SK-N-DZ (cell line): ENCODE measurements at places on chromosomes 4 and X.

DNA sequence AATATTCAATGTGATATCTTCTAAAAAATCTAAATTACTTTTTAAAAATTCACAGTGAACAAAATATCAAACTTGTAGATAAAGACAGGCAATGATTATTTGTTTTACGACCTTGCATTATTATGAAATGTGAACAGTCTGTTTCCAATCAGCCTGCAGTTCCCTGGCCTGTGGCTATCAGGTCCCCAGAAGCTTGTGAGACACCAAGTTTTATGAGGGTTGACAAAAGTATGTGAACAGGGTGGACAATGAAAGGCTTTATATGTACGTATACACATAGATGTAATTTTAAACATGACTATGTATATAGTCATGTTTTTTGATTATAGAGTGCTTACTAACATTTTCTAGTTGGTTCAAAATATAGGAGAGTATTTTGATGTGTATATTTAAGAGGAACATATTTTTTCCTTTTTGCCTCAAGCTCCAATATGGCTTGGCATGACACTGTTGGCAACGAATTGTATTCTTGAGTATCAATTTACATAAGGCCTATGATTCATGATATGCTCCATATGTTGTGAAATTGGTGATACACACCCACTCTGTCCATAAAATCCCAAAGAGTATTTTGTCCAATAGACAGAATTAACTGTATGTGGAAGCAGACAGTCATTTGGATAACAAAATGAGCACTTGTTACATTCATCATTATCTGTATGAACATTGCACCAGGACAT lies 55.7 kb downstream of the BTC start:
- no peak for DNase-seq

- no peak for DNase-seq
Observed at GRCh38 chrX:63855896-63856295, 70.9 kb upstream of the ARHGEF9 start.

DNA sequence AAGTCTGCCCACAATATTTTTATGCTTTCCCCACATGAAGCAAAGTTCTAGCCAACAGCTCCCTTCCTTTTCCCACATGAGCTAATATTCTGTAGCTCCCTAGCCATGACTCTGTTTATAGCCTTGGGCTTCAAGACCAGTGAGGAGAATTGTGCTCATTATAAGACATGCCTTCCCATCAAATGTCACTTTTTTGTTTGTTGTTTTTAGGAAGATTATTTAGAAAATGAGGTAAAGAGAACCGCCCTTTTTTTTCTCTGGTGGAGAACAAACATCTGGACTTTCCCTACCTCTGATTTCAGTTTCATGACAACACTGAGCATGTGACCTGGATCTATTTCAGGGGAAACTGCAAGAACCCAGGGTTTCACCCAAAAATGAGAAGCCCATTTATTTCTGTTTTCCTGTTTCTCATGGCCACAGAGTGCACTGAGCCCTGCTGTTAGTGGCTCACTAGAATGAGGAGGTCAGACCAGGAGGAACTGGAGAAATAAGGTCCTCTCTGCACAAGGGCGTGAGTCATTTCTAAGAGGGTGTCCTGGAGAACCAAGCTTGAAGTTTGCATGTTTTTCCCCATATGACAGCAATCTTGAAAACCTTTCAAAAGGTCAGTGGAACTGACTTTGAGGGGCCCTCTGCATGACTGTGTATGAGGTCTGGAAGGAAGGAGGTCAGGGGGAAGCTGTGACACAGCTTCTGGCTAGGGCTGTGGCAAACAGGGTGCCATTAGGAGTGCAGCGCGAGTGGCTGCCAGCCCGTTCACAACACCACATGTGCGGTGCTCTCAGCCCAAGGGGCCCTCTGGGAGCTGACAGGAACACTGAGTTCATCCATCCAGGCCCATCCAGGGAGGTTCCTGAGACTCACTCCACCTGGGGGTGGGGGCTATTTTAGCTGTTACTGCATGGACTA lies 55.2 kb downstream of the CHST7 start:
- DNase-seq, result no peak

GRCh38 chrX:140697618-140698017 lies 11.9 kb upstream of the LINC00632 start:
- no peak for DNase-seq

- DNase-seq, result no peak
Observed at GRCh38 chr4:39178706-39179105, 3.6 kb upstream of the WDR19 start.

GRCh38 chrX:9701790-9702189 lies 63.9 kb downstream of the GPR143 start:
- no peak for DNase-seq

DNA sequence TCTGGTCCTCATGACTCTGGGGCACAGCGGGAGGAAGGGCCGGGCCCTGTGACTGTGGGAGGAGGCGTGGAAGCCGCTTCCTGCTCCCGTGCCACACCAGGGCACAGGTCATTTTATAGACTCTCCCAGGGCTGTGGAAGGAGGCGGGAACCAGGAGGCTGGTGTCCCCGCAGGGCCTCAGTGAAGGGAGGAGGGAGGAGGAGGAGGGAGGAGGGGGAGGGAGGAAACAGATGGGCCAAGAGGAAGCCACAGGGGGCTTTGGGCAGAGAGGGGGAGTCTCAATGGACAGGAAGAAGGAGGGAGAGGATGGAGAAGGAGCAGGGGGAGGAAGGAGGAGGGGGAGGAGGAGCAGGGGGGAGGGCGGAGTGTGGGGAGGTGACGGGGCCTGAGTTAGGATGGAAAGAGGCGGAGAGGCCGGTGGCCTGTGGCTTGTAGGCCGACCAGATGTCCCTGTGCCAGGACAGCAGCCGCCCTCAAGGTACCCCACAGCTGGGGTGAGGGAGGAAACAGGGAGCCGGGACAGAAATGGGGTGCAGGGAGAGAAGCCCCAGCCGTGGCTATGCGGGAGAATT lies 6.2 kb upstream of the PLCXD1 start:
- peak; percentile 55 for DNase-seq

GRCh38 chr4:2799224-2799911 lies 6.5 kb downstream of the SH3BP2 start:
- DNase-seq, result no peak
